Stimulated activated CD8-positive, alpha-beta memory T cell treated with anti-CD3 and anti-CD28 coated beads, Interleukin-2, amount 100 ng/mL, for 1 hour (primary cell): ENCODE measurements at places on chromosomes 6 and 20.

DNA sequence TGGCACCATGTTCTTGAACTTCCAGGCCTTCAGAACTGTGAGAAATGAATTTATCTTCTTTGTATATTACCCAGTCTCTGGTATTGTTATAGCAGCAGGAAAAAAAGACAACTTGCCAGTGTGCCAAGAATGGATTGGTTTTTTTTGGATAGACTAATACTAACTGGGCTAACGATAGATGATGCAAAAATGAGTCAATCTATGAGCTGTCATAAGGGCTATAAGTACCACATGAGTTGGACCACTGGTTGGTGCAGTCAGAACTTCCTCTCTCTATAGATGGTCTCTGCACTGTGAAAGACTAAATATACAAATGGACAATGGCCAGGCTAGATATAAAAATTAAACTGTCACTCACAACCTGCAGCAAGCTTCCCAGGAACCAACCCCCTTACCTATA is 87.6 kb upstream of the COL21A1 start:
- DNase-seq = no peak

- no peak for DNase-seq
These were observed 40.1 kb downstream of the ILRUN start for GRCh38 chr6:34656378-34657036.

- no peak for DNase-seq
These were observed 26.1 kb upstream of the CDH22 start for GRCh38 chr20:46334303-46334904.

DNA sequence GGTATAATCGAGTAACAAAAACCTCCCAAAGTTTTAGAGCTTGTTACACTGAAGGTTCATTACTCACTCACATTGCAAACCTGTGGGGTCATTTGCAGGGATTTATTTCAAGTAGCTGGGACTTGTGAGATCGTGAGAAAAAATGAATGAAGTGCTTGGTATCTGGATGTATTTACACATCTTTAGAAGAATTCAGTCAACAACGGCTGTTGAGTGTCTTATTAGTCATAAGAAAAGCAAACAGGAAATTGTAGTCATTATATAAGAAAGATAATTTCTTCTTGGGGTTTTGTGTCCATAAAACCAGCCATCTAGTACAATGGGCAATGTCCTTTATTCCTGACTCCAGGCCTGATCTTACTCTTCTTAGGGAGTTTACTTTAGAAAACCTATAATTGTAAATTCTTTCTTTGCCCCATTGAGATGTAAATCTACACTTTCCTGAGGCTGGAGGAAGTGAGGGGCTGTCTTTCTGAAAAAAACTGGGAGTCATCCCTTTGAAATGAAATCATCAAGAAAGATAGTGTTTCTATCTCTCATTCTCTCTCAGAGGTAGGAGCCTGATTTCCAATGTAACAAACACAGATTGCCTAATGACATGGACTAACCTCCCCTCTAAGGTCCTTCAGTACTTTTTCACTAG is 202.5 kb upstream of the ASCC3 start:
- no peak for DNase-seq

GRCh38 chr6:22024973-22025467 is 271.8 kb downstream of the PRL start:
- DNase-seq = no peak

- DNase-seq = peak; percentile 59
These were observed 580 bp upstream of the SYCP2 start for GRCh38 chr20:59933849-59934585.

DNA sequence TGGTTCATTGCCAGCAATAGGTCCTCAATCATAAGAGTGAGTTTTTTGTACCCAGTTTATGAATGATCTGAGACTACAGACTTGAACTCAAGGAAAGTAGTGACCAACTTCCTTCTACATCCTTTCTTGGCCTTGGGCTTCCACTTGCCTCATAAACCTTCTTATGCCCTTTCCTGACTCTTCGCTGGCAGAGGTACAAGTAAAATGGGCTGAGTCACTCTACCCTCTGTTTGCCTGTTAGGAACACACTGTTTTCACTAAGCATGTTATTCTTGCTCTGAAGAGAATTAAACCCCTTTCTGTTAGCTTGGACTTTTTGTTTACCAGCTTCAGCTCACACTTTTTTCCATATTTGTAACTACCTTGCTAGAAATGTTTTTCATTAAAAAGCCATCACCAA is 74.4 kb downstream of the PKHD1 start:
- DNase-seq = no peak

- DNase-seq = no peak
These were observed 160.2 kb downstream of the BTBD3 start for GRCh38 chr20:12077875-12078274.

DNA sequence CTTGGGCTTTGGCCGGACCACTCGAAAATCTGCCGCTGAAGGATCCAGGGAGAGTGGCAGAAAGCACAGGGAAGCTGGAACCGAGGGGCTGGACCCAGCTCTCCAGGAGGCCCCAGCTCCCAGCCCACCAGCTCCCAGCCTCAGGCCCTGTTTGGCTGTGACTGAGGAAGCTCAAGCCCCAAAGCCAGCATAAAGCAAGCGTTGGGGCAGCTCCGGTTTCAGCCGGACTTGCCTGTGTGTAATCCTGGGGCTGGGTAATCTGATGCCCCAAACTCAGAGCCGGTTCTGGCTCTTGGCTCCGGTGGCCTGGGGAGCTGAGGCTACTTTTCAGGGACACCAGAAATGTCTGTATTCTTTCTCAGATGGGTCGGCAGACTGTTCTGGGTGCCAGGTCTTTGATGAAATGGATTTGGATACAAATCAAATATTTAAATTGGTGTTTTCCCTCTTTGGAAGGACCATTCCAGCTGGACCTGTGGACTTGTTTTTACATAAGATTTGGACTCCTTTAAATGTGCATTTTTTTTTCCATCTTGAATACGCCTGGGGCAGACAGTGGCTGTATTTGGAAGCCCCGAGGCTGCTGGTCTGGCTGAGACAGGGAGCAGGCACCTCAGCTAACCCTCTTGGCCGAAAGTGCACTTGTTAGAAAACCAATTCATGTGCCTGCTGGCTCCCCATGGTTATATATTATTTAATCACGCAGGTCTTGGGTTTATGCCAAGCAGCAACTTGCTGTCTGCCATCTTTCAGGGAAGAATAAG is 29.7 kb downstream of the RPP40 start:
- DNase-seq = no peak

DNA sequence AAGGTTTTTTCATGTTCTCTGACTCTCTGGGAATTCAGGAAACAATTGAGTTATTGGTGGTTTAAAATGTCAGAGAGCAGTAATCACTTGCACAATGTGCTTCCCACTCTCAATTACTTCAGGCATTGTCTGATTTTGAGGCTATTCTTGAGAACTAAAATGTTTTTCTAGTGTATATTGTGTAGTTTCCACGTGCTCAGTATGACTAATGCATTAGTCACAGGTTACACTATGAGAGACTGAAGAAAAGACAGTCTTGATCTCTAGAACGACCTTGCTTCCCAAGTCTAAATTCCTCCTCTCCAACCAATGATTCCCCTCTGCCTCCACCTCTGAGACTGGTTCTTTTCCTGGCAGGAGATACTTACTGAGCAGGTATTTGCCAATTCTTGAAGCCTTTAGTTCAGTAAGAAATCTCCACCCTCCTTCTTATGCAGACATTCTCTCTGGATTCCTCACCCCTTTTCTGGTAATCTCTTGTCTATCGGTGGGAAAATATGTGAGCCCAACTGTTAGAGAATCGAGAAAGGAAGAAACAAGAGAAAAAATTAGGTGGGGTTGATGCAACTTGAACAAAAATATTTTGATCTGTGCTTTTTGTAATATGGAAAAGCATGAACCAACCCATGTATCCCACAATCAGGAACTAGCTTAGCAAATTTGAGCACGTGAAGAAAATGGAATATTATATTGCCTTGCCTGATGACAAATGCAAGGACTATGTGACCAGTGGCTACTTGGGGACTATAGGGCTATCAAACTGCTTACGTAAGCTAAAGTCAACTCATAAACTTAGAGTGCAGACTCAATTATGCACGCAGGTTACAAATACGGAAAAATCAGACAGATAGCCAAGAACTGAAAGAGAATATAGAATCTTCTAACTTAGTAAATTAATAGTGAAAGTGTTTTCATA is 61.1 kb upstream of the SLC22A16 start:
- no peak for DNase-seq

DNA sequence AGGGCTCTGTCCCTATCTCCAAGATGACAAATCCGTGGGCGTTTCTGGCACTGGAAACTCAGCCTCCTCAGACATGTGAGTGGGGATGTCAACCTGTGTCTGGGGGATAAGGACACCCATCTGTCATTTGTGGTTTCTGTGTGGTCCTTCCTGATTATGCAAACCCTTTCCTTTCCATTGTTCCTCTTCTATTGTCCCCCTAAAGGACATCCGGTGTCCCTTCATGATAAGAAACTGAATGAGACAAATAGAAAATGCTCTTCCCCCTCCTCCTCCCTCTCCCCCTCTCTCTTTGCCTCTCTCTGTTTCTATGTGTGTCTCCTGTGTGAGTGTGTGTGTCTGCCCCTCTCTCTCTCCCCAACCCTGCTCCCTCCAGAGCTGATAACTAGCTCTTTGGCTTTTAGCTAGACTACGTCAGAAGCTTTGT is 11.5 kb upstream of the GLP1R start:
- DNase-seq = no peak

DNA sequence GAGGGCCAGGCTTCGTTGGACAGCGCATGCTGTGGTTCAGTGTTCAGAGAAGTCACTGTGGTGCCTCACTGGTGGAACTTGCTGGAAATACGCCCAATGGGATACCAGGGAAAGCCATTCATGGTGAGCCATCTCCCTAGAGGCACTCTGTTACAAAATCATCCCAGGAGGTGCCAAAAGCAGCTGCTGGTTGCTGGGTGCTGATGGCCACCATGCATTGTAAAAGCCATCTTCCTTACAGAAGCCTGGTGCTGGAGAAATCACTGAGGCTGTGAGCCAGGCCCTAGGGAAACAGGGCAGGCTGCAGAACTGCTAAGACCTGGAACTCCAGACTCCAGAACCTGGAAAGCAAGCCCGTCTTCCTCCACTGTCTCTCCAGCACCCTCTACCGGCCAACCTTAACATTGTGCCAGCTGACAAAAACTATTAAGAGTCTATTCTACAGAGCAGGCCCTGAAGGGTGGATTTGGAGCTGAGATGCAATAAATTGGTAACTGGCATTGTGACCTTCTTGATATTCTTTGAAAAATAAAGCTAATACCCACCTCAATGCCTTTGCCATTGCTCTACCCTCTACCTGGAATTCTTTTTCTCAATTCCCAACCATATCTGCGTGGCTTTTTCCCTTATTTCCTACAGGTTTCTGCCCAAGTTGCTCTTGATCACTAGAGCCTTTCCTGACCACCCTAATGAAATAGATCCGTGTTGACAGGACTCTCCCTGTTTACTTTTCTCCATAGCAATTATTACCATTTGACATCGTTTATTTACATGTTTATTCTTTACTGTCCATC is 18.5 kb downstream of the SNRPB start:
- DNase-seq = peak; percentile 38

DNA sequence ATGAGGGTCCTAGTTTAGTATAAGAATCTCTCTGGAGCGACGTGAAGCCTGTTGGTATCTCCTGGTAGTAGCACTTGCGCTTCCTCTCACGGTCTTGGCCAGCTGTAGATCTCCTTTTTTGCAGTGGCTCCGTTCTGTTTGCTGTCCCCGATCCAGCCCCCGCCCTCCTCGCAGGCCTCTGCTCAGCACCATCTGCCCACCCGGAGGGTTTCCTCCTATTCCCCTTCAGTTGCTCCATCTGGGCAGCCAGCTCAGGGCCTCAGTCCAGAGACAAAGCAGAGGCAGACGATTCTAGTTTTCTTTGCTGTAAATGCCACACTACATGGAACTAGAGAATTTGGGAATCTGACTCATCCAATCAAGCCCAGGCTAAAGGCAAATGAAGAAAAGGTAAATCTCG is 126.6 kb downstream of the TIAM2 start:
- no peak for DNase-seq

DNA sequence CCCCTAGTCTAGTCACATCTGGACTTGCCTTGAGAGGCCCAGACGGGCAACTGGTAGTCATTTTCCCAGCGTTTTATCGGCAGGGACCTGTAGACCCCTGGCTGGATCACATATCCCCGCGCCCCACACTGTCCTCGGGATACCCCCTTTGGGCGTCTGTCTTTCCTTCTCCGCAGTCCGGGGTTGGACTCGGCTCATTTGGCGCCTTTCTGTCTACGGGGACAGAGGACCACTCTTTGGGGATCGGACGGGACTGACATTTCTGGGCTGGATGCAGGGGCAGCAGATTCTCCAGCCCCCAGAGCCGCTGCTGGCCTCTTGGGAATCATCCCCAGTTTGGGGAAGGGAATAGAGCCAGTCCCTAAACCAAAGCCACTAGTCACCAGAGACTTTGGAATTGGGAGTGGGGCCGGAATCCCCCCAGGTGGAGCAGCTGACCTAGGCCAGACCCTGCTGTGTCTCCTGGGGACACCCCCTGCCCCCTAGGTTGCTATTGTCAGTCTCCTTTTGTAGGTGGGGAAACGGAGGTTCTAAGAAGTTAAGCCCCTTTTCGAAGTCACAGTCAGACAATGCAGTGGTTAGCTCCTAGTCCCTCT is 734 bp downstream of the FAM110A start:
- no peak for DNase-seq

GRCh38 chr6:129709196-129709768 is 695 bp downstream of the ARHGAP18 start:
- DNase-seq = no peak

DNA sequence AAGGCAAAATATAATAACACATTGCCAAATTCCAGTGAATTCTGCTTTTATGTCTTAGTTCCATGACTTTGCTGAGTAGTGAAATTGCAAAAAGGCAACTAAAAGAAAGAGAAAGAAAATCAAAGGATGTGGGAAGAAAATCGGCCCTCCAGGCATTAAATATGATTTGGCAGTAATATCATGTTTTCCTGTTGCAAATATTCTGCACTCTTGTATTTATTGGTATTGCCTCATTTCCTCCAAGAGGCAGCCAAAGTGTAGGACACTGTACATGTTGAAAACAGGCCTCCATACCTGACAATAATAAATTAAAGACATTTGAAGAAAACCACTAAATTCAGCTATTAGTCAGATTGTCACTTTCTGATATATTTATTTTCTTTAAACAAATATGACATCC is 460.0 kb upstream of the NOX3 start:
- DNase-seq = no peak

DNA sequence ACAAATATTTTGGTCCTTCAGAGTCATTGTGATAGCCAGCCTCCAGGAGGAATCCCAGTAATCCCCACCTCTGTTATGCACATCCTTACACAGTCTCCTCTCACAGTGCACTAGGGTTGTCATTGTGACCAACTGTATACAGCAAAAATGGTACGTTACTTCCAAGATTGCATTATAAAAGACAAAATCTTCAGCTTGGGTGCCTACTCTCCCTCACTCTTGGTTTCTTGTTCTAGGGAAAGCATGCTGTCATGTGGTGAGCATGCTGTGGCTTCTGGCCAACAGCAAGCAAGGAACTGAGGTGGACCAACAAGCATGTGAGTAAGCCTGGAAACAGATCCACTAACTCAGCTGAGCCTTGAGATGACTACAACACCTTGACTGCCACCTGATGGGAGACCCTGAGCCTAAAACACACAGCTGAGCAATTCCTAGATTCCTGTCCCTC is 130.1 kb upstream of the DST start:
- DNase-seq = no peak

- no peak for DNase-seq
These were observed 27.9 kb downstream of the FAM83B start for GRCh38 chr6:54874349-54875048.

GRCh38 chr6:90468080-90468479 is 118.8 kb downstream of the MAP3K7 start:
- no peak for DNase-seq
